ENCODE measurements at places on chromosomes 13 and 19.

DNA sequence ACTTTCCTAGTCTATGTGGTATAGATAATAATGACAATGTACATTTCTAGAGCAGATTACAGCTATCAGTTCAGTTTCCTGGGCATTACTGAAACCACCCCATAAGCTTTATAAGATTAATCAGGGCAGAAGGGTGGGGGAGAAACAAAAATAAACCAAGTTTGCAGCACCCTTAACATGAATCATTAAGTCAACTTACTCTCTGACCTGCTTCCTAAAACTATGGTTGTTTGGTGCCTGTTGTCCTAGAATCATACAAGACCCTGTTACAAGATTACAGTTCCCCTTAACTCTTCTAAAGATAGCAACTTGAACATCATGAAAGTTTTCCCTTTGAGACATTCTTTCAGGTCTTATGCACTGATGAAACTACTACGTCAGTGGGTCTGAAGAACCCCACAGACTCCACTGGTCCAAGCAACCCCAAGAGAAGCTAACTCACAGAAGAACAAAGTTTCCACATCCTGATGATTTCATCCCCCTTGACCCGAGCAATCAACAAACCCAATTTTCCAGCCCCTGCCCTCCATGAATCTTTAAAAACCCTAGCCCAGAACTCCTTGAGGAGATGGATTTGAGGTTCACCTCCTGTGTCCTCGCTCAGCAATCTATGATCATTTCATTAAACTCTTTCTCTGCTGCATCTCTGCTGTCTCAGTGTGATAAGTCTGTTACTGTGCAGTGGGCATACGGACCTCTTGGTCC lies 336.5 kb downstream of the FOXO1 start:
- DNase-seq = no peak

DNA sequence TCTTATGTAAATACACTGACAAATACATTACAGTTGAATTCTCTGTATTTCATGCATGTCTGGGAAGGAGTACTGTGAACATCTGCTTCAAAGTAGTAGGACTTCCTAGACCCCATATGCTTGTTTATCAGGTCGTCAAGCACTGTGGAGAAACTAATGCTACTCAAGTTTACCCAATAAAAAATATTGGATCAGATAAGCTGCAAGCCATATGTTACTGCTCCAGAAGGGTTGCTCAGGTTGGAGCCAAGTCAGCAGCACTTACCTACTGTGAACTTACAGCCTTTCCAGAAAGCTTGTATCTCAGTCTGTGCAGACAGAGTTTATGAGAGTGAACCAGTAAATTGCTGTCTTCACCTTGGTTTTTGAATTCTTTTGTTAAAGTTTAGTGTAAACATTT lies 36.2 kb downstream of the SLAIN1 start:
- peak; percentile 62 for DNase-seq

GRCh38 chr13:44231786-44232516 lies 141.7 kb upstream of the SERP2 start:
- no peak for DNase-seq

DNA sequence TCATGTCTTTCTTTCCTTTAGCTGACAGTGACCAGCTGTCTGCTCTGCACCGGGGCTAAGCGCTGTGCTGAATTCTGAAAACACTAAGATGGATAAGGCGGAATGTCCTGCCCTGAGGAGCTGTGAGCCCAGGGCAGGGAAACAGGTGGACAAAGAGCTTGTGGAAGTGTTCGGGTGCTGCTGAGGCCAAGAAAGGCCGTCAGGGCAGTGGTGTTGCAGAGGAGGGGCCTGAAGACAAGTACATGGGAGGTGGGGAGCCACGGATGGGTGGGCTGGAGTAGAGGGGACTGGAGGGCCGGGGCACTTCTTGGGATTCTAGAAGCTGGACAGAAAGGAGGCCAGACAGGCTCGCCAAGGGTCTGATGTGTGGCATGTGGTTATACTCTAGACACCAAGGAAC lies 66.2 kb upstream of the GPR183 start:
- no peak for DNase-seq

DNA sequence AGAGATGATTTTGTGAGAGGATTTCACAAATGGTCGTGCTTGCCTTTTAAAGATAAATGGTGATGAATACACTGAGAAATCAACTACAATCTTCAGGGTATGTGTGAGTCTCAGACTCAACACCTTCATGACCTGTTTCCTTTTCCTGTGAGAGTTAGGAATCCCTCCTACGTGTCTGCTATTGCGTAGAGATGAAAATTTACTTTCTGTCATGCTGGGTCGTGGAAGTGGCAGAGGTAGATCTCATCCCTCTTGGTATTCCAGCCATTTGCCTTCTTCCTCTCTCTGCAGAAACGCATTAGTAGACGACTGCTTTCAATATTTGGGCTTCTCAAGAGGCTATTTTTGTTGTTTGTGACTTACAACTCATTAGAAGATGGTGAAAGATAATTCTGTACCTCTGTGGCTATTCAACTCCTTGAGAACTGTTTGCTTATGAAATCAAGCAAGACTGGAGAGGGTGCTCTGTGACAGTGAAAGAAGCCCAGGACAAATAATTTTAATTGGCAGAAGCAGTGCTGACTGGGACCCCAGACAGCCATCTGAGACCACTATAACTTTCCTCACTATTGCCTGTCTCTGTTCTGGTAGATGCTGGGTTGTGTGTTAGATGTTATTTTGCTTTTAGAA lies 233.1 kb downstream of the LACC1 start:
- DNase-seq = no peak

GRCh38 chr13:37715606-37716015 lies 117.0 kb upstream of the POSTN start:
- DNase-seq = no peak

GRCh38 chr19:51921949-51922348 lies 5.3 kb upstream of the ZNF613 start:
- DNase-seq = no peak

DNA sequence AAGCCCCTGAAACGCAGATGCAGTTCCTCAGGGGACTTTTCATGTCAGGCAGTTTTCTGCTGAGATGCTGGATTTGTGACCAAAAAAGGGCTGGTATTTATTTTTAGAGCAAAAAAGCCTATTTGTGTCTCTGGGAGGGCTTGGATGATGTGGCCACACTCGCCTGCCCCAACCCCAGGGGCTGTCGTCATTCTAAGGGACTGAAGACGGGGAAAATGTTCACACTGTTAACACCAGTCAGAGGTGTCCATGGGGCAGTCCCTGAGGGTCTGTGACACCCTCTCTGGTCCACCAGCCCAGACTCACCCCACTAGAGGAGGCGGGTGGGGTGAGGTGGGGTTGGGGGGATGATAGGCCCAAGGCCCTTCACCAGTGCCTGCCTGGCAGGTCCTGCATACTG lies 15.9 kb upstream of the EPHX3 start:
- DNase-seq = no peak

- DNase-seq = no peak
Observed at GRCh38 chr13:28626266-28626665, 32.7 kb upstream of the POMP start.

DNA sequence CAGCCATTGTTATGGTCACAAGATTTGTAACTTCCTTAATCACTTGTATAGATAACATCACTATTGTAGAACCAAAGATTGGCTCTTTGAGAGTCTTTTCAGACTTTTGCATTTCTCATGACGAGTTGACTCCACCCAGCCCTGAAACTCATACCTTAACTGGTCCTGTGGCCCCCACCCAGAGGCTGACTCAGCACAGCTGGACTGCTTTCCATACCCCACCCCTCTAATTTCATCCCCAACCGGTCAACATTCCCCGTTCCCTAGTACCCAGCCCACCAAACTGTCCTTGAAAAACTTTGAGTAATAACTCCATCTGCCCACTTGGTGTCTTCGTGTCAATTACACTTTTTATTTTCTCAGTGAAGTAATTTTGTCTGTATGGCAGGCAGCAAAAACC lies 32.1 kb upstream of the SLITRK1 start:
- DNase-seq = no peak

DNA sequence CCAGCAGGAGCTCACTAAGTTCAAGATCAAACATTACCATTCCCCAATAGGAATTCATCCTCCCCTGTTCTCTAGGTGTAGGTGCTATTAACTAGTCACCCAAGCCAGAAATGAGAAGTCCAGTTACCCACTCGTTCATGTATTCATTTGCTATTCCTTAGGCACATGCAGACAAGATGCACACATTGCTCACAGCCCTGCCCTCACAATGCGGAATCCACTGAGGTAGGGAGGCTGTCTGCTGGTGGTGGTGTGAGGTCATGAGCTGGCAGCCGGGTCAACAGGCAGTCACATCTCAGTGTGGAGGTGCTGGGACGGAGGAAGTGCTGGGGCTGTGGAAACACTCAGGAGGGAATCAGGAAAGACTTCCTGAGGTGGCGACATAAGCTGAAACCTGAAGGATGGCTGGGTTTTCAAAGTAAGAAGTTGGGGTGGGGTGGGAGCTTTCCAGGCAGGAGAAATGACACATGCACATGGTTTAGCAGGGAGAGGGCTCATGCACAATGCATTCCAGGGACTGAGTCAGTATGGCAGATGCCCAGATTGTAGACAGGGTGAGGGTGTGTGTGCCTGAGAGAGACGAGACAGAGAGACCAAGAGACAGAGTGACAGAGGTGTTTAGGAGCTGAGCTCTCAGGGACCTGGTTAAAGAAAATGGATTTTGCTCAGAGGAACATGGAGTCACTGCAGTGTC lies 117.6 kb downstream of the USP12 start:
- DNase-seq = no peak

- no peak for DNase-seq
Observed at GRCh38 chr13:102136735-102137296, 265.0 kb downstream of the FGF14 start.

- no peak for DNase-seq
Observed at GRCh38 chr13:32989290-32989667, 26.9 kb upstream of the KL start.

DNA sequence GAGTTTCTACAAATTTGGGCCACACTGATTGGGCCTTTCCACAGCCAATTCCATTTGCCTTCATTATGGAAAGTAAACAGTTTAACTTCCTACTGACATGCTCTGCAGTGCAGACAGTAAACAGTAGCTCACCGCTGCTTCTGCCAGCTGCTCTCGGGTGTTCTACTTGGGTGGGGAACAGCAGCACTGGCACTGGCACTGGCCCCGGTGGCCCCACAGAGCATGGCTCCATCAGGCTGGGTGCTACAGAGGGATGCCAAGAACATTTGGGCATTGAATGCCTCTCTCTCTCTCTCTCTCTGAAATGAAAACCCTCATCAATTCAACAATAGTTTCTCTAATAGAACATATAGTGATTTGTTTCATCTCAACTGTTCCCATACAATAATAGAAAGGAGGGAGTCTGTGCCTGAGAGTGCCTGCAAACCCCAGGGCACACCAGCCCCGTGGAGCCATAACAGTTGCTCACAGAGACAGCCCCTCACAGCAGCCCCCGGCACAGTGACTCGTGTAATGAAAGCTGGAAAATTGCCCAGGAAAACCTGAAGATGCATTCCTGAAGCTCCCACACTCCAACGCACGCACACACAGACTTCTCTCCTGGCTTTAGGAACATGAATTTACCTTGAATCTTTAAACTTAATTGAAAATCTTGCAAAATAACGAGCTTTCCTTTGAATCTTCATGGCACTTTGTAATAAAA lies 38.2 kb upstream of the GJB6 start:
- no peak for DNase-seq

GRCh38 chr19:14006766-14007562 lies 844 bp upstream of the RFX1 start:
- DNase-seq = peak; percentile 88

DNA sequence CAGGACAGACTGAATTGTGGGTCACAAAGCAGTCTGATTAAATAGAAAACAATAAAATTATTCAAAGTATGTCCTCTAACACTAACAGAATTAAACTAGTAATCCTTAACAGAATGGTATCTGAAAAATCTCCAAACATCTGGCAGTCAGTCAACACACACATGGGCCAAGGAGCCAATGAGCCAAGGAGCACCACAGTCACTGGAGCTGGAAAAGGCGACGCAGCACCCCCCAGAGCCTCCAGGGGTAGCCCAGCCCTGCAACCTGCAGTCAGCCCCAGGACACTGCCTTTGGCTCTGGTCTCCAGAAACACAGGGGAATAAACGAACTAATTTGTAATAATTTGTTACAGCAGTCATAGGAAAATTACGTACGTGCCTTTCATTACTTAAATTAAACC lies 12.3 kb downstream of the TUBGCP3 start:
- no peak for DNase-seq

GRCh38 chr13:51778392-51778791 lies 25.6 kb downstream of the DHRS12 start:
- no peak for DNase-seq

DNA sequence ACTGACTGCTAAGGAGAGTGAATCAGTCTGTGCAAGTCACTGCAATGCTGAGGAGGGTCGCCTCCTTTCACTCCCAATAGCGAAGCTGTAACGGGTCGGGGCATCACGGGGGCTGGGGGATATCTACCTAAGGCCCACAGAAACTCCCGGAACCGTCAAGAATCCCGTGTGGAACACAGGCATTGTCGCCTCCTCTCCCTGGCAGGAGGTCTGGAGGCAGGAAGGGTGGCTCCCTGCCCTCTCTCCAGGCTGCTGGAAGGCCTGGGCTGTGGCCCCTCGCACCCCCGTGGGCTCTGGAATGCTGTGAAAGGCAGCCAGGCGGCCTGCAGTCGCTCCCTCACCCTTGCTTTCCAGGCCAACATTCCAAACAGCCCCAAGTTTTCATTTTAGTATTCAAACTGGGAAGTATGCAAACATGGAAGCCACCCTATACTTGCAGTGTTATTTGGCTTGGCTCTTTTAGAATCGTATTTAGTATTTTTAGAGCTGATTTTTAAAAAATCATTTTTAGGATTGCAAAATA lies 109.4 kb downstream of the CRYL1 start:
- DNase-seq = no peak

DNA sequence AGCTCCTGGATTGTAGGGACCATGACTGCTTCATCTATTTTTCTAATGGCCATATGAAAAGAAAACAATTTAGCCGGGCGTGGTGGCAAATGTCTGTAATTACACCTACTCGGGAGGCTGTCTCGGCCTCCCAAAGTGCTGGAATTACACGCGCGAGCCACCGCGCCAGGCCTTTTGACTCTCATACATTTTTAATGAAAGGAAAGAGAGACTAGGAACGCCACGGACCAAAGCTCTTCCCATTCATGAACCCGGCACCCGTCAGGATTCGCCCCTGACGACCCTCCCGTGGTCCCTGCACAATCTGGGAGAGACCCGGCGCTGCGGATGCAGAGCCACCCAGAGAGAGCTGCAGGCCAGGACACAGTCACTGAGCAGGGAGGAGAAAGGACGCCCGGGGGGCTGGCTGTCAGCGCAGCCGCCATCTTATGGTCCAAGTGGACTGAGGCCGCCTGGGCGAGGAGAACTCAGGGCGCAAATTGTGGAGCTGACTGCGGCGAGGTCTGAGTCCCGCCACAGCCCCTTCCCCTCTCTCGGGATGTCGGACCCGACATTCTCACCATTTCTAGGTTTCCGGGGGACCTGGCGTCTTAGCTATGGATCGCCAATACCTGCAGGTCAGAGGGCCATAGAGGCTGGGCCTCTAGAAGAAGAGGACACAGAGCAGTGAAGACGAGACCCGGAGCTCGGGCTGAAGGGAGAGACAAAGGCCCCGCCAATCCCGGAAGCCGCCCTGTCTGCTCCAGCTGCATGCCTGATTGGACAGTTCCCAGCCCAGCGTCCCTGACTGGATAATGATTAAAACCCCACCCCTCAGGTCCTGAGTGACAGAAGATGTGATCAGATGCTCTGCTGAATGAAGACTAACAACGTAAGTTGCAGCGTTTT lies at the start of gene ZNF681:
Gene ZNF681, minus strand, starts transcription at position 705 of the 888 bp plus-strand sequence. Its CDS starts 142 bp downstream, at position 563.
- peak; percentile 93 for DNase-seq

- no peak for DNase-seq
Observed at GRCh38 chr13:45464141-45464686, 525 bp upstream of the COG3 start.

- DNase-seq = no peak
Observed at GRCh38 chr13:98519976-98520375, 56.9 kb downstream of the STK24 start.

- DNase-seq = peak; percentile 9
Observed at GRCh38 chr13:38348861-38349389, 726 bp upstream of the UFM1 start.
